DMS153 (cell line): ENCODE measurements at places on chromosomes 3 and 15.

GRCh38 chr3:131692356-131692755 is 189.6 kb upstream of the MRPL3 start:
- no peak for DNase-seq

- no peak for DNase-seq
Measured at GRCh38 chr15:78461171-78461888, 23.3 kb downstream of the IREB2 start.

DNA sequence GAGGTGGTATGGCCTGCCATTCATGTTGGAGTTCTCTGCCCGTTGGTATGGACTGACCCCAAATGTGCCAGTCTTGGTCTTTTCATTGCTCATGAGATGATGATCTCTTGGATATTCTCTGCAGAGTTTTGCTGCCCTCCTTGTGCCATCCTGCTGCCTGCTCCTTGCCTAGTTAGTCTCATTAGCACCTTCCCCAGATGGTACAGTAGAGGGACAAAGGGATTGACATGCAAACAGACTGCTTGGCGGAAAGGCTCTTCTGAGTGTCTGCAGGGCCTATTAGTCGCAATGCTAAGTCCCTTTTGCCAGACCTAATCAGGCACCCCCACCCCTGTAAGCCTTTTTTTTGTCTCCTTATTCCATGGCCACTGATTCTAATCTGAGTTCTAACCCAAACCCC is 90.6 kb downstream of the ARNT2 start:
- DNase-seq: no peak

DNA sequence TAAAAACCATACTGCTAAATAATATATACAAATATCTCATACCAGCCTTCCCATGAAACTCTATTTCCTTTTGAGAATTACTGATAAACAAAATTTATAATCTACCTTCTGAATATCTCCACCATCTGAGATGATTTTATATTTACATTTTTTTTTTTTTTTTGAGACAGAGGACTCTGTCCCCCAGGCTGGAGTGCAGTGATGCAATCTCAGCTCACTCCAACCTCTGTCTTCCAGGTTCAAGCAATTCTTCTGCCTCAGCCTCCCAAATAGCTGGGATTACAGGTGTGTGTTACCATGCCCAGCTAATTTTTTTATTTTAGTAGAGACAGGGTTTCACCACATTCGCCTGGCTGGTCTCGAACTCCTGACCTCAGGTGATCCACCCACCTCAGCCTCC is 42.8 kb upstream of the IGF2BP2 start:
- DNase-seq: no peak

- no peak for DNase-seq
Measured at GRCh38 chr15:51156957-51157356, 62.3 kb upstream of the TNFAIP8L3 start.

DNA sequence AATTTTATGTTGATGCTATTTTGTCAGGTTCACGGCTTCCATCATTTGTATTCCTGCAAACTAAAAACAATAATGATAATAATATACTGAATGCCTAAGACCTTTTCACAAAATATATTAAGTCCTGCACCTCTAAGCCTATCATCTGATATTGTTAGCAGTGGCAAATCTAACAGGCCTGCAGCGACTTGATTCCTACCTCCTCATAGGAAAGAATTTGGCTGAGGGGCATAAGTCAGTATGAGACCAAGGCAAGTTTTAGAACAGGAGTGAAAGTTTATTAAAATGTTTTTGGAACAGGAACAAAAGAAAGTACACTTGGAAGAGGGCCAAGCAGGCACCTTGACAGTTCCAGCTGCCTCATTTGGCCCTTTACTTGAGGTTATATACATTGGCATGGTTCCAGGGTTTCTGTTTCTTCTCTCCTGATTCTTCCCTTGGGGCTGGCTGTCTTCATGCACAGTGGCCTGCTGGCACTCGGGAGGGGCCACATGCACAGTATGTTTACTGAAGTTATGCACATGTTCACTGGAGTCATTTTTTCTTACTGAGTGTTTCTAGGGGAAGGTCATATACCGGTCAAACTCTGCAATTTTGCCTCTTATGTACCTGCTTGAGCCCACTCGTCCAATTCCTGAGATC is 418.1 kb downstream of the EPHA6 start:
- no peak for DNase-seq

DNA sequence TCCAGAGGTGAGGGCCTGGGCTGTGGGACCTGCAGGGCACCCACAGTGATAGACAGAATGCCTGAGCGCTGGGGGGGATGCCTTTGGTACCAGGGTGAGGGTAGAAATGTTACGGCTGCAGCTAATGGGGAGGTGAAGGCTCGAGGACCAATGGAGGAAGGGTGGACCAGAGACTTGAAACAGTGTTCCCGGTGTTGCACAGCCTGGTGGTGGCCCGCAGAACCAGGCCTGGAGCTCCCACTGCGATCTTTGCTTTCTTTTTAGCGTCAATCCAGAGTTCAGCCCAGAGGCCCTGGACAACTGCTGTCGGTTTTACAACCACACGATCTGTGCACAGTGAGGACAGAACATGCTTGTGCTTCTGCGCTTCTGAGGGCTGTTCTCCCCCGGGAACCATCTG is 36.8 kb upstream of the PDE8A start:
- no peak for DNase-seq

GRCh38 chr3:189927975-189928895 is 192.5 kb downstream of the P3H2 start:
- DNase-seq: no peak

GRCh38 chr3:183392186-183393034 is 36.0 kb downstream of the MCF2L2 start:
- no peak for DNase-seq

- peak; percentile 51 for DNase-seq
Measured at GRCh38 chr3:11509173-11510000, 134.3 kb downstream of the VGLL4 start.

DNA sequence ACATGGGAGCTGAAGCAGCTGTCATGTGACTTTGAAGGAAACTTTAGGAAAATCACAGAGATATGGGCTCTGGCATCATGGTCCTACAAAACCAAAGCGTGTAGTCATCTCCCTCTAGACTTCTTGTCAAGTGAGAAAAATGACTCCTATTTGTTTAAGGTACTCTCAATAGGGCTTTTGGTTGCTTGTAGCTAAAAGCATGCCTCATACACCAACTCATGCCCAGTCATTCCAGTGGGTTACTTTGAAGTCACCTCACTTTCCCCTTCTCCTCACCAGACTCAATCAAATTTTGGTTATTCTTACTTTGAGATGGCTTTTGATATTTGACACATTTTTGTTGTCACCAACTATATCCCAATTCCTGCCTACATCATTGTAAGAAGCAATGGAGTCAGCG is 81.6 kb downstream of the BOC start:
- no peak for DNase-seq

DNA sequence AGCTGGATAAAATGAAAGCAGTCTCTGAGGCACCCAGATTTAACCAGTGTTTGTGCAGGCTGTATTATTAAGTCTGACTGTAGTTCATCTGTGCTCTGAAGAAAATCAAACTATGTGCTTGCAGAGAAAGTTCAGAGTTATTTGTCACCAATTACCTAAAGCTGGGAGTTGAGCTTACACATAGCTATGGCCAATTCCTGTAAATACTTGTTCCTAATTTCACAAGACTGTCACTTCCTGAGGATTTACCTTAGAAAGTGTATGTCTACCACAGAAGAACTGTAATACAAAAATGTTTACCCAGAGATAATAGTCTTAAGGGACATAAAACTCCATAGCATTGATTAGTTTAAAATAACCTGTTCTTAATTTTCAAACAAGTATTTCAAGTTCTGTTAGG is 628.4 kb upstream of the TGFBR2 start:
- DNase-seq: no peak

GRCh38 chr3:5332270-5332956 is 144.9 kb downstream of the EDEM1 start:
- no peak for DNase-seq

DNA sequence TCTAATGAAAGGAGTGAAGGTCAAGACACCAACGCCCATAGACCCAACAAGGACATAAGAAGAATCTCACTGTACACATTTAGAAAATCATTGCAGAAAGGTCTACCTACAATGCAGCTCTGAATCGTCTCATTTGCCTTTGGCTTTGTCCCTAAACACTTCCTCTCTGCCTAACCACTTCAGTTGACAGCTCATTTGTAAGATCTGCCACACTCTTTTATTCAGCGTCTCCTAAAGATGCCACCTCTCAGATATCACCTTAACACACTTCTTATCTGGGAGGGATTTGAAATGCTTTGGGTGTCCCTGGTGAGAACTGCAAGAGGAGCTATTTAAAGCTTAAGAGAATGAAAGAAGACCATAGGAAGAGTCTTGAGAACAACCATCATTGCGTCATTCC is 38.7 kb downstream of the RAB27A start:
- DNase-seq: no peak

DNA sequence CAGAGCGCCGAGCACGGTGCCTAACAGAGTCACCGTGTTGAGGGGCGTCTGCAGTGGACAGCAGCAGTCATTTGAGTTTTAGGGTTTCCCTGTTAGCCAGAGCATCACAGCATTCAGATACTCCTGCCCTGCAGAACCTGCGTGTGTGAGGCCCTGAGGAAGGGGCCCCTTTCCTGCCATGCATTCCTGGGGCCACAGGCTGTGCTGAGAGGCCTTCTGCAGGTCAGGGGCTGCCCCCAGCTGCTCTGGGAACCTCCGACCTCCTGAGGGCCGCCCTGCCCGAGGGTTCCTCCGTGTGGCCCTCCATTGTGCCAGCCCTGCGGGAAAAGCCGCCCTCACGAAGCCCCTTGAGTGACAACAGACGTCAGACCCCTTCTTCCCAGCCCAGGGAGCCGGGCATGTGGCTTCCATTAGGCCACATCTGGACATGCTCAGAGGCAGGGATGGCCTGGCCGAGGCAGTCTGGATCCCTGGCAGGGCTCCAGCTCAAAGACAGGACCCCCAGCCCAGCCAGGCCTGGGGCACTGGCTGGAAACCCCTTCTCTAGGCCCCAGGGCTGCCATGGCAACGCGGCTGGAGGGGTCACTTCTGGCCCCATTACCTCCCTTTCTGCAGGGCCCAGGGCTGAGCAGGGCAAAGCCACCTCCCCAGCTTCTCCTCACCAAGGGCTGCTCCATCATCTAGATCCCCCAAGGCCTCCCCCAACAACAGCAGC is 25.3 kb downstream of the FBLN2 start:
- DNase-seq: no peak

DNA sequence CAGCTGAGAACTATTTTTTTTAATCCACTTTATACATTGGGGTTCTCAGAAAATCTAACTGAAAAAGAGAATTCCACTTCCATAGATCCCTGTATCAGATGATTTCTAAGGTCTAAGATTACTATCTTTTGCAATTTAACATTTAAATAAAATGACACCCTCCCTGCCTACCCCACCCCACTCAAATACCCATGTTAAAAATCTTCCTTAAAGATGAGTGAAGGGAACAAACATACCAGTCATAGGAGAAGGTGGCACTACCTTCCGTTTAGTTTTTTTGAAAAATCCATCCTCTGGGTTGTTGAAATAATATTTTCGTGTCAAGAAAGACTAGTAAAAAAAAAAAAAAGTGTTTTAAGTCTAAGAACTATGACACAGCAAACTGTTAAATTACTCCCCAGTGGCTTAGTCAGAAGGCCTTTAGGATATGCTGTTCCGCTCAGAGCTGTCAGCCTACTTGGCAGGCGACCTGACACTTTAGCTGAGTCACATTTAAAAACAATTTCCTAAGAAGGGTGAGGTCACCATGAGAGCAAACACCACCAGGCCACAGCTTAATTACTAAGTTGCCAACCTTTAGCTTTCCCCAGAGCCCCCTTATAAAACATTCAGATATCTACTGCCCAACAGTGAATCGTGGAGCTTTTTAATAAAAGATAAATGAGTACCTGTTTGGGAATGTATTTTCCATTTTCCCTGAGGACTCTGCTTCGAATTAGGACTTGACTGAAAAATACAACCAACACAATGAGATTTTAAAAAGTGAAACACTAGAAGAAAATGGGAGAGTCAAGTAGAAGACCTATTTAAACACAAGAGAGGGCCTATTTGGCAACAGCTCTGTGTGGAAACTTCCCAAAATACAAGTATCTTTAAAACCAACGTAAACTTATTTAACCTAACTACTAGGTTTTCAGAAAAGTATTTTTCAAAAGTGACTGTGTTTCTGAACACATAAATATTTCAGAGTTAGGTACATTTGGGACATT is 9.6 kb downstream of the EMC3 start:
- no peak for DNase-seq

DNA sequence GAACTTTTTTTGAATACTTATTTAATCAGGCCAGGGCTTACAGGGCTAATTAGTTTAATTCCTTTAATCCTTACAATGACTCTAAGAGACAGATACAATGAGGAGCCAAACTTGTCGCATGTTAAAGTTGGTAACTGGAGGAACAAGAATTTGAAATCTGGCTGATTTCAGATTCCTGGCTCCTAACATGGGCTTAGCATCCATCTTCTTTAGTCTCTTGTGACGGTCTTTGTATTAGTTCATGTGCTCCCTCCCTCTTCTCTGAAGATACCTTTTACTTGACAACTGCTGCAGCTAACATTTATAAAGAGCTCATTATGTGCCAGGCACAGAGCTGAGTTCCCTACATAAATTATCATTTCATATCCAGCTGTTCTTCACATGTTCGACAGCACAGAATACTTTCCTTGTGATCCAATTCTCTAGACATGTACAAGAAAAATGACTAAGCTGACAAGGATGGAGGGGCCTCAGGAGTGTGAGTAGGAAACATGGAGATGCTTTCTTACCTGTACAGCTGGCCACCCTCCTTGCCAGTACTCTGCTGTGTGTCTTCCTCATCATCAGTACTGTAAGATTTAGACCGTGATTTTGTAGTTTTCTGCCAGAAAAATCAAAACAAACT is 206.8 kb upstream of the STRIT1 start:
- no peak for DNase-seq

GRCh38 chr3:112629425-112629824 is 11.5 kb downstream of the CCDC80 start:
- no peak for DNase-seq

- no peak for DNase-seq
Measured at GRCh38 chr3:82342521-82342920, 581.1 kb upstream of the GBE1 start.

DNA sequence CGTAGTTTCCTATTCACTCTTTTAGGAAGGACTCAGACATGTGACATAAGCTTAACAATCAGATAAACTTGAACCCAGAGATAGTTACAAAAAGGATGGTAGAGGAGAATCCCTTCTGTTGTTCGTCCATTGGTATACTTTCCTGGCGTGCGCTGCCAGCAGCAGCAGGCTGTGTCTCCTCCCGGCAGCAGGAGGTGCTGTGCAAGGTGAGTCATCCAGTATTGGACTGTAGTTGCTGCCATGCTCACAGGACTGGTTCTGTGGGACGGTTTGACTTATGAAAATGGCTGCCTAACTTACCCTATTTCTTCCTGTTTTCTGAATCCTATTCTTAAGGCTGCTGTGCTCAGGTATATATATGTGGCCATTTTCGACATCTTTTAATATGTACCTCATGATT is 253.4 kb upstream of the LRRC3B start:
- DNase-seq: no peak

GRCh38 chr3:53885239-53885638 is 3.3 kb upstream of the ACTR8 start:
- no peak for DNase-seq

- no peak for DNase-seq
Measured at GRCh38 chr3:134659391-134660045, 8.7 kb upstream of the KY start.
